ENCODE measurements at places on chromosomes 6 and 20.

- no peak for DNase-seq
Measured at GRCh38 chr6:119348096-119348747, 1.3 kb downstream of the MAN1A1 start.

- no peak for DNase-seq
Measured at GRCh38 chr20:44809380-44810060, 826 bp downstream of the RIMS4 start.

DNA sequence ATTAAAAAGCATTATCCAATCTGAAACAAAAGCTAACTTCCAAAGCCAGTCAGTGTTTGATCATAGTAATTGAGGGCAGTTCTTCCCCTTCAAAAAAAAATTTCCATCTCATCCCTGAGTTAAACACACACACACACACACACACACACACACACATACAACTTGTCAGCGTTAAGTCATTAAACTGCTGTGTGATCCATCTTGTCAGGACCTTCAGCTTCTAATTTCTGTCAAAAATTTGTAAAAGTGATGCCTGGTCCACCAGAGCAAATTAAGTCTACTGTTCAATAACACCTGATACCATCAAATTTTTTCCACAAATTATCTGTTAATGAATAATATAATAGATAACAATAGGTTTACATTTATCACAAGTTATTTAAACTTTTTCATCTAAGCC is 198.7 kb downstream of the GPX5 start:
- no peak for DNase-seq

DNA sequence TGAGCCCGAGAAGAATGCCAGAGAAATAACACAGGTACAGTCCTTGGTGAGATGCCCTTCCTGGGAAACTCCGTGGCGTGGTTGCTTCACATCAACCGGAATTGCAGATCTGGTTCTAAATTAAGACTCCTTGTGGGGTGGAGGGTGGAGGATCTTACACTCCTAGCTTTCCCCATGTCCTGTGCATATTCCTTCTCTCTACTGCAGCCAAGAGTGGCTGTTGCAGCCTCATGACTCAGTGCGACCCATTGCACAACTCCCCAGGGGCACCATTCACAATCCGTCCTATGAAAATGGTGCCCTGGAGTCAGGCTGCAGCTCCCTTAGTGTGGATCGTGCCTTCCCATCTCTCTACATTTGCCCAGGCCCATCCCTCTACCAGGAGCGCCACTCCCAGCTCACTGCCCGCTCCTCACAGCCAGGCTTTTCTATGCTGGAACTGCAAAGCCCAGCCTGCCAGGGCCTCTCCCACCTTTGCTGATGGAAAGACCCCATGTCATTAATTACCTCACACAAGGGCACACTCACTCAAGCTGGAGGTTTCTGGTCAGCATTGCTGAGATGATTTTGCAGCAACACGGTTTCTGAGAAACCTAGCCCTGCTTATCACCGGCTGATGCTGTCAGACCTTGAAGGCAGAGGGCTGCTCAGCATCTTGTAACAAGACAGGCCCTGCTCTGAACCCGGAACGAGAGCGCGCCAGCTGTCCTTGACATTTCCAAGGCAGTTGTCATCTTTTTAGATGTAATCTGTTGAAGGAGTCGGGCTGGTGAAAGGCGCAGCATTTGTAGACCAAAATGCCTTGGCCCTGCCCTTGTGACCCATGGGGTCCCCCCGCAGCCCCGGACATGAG is 39.7 kb downstream of the SIRPA start:
- no peak for DNase-seq

DNA sequence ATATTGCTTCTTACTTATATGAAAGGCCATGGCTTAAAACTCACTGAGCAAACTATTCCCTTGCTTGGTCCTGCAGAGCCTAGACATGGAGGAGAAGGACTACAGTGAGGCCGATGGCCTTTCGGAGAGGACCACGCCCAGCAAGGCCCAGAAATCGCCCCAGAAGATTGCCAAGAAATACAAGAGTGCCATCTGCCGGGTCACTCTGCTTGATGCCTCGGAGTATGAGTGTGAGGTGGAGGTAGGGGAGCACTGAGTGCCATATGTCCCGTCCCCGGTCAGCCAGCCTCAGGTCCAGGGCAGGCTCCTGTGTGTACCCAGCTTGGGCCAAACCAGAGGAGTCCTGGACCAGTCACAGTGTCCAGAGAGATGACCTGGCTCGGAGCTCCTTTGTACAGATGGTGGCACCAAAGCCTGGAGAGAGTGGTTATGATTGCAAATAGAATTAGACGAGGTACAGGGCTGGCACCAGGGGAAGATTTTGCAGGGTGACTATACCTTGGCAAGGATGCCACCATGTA is 21.0 kb downstream of the EPB41L1 start:
- no peak for DNase-seq

DNA sequence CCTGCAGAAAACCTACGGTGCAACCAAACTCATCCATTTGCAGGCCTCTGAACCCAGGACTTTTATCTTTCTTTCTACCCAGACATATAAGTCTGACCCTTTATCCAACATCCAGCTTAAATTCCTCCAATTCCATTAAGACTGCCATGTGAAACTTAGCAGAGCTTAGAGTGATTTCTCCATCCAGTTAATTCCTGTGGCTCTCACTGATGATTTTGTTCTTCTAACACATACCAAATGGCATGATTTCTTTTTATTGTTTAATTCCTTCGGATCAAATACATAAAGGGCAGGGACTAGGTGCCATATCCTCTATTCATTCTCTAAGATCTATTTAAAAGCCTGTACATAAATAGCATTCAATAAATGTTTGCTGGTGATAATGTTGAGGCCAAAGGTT is 92.9 kb downstream of the TASP1 start:
- DNase-seq = no peak

GRCh38 chr20:34736106-34736735 is 32.1 kb downstream of the TP53INP2 start:
- DNase-seq = no peak

DNA sequence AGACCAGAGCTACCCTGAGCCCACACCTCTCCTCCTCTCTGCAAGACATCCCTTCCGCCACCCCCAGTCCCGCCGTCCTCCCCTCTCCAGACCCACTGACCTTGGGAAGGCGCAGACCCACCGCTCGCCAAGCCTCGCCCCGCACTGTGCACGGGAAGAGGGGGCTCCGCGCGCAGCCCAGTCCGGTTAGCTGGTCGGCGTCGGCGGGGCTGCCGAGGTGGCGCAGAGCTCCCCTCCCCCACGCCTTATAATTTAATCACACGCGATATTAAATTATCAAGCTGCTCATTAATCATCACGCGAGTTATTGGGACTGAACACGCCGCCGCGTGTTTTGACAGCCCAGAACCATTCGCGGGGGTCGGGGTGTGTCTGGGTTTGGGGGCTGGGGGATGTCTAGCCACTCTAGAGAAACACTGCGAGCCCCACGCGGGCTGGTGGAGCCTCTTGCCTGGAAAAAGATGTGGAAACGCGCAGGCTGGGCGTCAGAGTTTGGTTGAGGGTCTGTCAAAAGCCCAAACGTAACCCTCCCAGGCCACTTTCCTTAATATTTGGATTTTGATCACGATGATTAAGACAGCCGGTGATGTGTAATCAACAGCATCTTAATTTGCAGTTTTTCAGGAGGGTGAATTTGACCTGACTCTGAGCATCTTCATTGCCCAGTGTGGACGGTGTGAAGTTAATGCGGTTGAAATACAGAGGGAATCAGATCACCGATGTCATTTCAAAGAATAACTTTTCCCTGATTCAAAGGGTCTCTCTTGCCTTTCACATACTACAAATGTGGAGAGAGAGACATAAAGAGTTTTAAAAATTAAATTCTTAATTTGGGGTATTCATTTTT is at the start of gene LINC00237:
LINC00237 (minus strand) TSS at position 188 of the 847 bp plus-strand sequence.
- no peak for DNase-seq

DNA sequence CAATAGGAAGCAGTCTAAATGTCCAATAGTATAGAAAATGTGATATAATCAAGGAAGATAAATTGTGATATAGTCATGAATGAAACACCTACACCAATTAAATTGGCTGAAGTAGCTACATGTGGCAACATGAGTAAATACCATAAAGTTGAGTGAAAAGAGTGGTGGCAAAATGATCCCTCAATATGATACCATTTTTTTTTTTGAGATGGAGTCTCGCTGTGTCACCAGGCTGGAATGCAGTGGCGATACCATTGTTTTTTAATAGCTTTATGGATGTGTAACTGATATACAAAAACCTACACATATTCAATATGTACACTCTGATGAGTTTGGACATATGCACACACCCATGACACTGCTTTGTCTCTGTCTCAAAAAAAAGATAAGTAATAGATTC is 20.9 kb upstream of the ILRUN start:
- no peak for DNase-seq

GRCh38 chr6:143621876-143622605 is 55.7 kb upstream of the PHACTR2 start:
- no peak for DNase-seq

DNA sequence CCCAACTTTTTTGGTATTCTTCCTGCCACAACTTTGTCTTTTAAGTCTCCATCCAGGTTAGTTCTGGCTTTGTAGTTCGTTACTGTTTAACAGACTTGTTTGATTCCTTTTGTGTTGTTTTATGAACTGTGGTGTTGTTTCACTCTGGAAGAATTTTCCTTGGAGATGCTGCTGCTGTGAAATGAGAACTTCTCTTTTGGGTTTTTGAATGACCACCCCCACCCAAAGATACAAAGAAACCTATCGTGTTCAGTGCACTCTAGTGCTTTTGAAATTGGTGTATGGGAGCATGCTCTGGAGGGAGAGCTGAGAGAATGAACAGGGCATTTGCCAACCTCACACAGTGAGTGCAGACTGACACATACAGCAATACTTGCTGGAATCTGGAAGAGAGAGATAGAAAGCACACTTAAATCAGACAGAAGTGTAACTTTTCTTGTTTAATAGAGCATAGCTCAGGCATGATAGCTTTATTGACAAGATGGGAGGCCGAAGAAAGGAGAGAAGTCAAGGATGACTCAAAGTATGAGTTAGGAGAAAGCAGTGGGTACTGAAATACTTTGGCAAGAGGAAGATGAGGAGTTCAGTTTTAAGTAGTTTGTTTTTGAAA is 293.1 kb downstream of the SOX4 start:
- no peak for DNase-seq

GRCh38 chr6:96755096-96755495 is 82.2 kb downstream of the GPR63 start:
- DNase-seq = no peak

GRCh38 chr6:166076625-166077024 is 91.0 kb downstream of the TBXT start:
- no peak for DNase-seq

GRCh38 chr20:37420610-37421009 is 74.7 kb downstream of the SRC start:
- DNase-seq = no peak

GRCh38 chr6:100283285-100283684 is 181.4 kb downstream of the SIM1 start:
- no peak for DNase-seq

- DNase-seq = no peak
Measured at GRCh38 chr6:123592426-123592825, 44.3 kb downstream of the TRDN start.

GRCh38 chr6:28334286-28335039 is 1.5 kb downstream of the ZSCAN31 start:
- DNase-seq = no peak

- DNase-seq = no peak
Measured at GRCh38 chr20:33545763-33546162, 55.9 kb downstream of the CBFA2T2 start.

- no peak for DNase-seq
Measured at GRCh38 chr6:92737983-92738382, 681.4 kb downstream of the EPHA7 start.

DNA sequence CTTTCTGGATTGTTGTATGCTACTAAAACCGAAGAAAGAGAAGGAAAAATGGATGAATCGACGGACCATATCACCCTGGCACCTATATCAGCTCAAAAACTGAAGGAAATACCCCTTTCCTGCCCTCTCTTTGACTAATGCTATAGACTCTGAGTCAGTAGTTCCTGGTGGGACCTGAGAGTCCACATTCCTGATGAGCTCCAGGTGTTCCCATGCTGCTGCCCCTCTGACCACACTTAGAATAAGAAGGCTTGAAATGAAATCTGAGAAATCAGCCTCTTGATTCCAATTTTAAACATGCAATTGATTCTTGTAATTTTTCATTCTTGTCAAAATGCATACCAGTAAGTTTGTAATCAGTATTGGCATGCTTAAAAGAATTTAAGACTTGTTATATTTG is 75.2 kb downstream of the PRL start:
- DNase-seq = no peak

GRCh38 chr6:31730631-31731086 is 1.6 kb upstream of the DDAH2 start:
- DNase-seq = no peak

DNA sequence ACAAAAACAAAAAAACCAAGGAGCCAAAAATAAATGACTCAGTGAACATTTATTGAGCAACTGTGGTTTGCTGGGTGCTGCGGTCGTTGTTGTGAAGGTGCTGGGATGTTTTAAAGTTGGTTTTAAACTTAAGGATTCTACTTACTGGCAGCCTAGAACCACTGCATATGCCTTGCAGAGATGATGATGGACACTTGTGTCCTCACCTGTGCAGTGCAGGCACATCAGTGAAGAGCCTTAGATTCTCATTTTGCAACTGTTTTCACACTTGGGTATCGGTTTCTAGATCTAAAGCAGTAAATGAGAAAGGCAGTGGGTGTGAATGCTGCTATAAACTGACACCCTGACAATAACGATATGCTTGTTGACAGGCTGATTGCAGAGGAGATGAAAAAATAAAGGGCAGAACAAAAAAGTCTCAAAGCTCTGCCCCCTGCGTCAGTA is 68.8 kb downstream of the UTRN start:
- no peak for DNase-seq

DNA sequence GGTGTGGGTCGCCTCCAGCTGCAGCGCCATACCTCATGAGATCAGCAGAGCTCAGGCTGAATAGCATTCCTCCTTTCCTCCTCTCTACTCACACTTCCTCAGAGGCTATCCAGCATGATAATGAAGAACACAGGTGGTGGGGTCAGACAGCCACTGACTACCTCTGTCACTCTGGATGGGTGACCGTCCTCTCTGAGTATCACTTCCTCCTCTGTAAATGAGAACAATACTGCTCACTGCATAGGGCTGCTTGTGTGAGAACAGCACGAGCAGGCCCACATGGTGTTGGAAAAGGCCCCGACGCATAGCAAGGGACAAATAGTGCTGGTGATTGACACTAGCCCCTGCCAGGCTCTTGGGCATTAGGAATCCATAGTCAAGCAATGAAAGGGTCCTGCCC is 239.1 kb downstream of the PRKN start:
- no peak for DNase-seq

GRCh38 chr6:73367761-73368355 is 1.8 kb downstream of the OOEP start:
- DNase-seq = no peak

DNA sequence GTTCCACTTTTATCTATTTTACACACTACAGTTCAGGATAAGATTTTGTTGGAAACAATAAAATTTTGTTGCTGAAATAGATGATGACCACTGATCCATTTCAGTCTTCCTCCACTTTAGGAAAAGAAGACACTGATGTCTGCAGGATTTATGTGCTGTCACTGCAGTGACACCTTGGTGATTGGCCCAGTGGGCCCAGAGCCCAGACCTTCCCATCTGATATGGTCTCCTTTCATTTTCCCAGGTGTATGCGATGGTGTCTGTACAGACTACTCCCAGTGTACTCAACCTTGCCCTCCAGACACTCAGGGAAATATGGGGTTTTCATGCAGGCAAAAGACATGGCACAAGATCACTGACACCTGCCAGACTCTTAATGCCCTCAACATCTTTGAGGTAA is 19.6 kb upstream of the ADGRF4 start:
- no peak for DNase-seq

Measured in NCI-H187 treated with DMSO at 0.1 percent for 48 hours (cell line).